ENCODE measurements at places on chromosomes 1 and 21.

DNA sequence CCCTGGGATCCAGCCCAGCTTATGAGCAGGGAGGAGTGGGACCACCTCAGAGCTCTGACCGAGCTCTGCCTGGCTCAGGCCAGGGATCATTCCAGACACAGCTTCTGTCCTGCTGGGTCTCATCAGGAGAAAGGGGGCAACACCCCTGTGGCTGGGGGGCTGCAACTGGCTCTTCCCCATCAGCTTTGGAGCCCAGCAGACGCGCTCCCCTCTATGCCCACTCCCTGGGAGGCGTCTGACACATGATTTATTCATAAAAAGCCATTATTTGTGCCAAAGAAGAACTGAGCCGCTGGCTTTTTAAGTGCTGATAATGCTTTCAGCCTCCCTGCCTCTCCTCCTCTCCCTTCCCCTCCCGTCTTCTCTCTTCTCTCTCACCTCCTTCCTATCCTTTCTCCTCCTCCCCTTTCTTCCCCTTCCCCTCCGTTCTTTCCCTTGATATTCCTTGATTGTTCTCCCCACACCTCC lies 25.0 kb downstream of the FOXO6 start:
- no peak for DNase-seq

DNA sequence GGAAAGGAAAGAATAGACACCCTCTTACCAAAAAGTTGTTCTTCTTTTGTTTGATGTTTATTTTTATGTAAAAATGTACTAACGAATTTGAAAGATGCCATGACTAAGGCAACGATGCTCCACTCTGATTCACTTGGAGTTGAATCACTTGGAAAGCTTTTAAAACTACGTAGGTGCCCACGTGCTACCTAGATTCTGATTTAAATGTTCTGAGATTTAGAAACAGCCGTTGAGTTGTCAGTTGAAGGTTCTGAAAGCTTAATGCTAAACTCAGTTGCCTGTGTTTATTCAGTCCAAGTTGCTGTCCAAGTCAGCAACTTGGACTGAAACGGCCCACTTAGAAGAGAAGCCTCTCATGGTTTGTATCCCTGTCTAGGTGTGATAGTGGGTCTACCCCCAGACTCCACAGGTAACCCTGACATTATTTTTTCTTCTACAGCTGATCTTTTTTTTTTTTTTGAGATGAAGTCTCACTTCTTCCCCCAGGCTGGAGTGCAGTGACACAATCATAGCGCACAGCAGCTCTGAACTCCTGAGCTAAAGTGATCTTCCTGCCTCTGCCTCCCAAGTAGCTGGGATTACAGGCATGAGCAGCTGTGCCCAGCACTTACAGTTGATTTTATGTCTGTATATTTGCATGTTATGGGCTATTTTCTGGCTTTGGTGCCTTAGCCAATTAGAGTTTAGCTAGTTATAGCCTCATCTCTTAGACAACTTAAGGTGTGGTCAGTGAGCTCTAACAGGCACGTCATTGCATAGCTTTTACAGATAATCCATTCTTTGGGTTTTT lies 1.4 kb upstream of the VAMP4 start:
- no peak for DNase-seq

DNA sequence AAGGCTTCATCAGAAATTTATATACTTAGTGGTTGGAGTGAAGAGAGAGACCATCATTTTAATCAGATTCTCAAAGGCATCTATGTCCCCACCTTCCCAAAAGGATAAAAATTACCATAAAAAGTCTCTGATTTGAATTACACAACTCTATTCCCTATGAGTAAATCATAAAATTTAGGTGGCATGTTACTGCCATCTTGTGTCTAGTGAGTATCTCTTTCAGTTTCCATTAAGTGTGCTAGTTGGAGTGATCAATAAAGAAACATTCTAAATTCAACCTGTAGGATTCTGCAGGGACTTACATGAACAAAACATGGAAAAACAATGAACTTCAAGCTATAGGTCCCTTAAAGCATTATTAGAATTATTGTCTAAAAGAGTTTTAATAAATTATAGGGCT lies 655.4 kb downstream of the LTN1 start:
- DNase-seq, result no peak

- DNase-seq, result no peak
These were observed 104.4 kb downstream of the NFIA start for GRCh38 chr1:61186753-61187152.

- no peak for DNase-seq
These were observed 2.3 kb upstream of the BACH1 start for GRCh38 chr21:29296446-29296845.

DNA sequence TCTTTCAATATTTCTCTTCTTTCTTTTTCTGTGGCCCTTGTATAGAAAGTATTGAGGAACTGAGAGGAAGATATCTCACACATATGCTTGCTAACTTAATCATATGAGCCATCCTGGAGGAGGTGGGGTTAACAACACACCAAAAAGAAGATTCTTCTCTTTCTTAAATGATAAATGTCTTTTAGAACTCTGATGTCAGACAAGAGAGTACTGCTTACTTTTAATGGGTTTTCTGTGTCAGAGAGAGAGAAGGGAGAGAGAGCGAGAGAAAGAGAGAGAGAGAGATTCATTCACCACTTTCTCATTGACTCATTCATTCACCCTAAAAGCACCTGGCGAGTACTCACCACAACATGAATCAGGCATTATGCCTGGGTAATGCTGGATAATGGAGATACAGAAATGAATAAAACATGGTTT lies 250.3 kb upstream of the SGIP1 start:
- DNase-seq, result no peak

GRCh38 chr1:86149591-86149990 lies 7.0 kb downstream of the COL24A1 start:
- DNase-seq, result no peak

- no peak for DNase-seq
These were observed 149.1 kb downstream of the FCRL5 start for GRCh38 chr1:157403203-157403602.
